ENCODE measurements at places on chromosomes 12 and 14.

GRCh38 chr12:49098035-49098451 is 3.4 kb upstream of the DHH start:
- DNase-seq = peak; percentile 65

DNA sequence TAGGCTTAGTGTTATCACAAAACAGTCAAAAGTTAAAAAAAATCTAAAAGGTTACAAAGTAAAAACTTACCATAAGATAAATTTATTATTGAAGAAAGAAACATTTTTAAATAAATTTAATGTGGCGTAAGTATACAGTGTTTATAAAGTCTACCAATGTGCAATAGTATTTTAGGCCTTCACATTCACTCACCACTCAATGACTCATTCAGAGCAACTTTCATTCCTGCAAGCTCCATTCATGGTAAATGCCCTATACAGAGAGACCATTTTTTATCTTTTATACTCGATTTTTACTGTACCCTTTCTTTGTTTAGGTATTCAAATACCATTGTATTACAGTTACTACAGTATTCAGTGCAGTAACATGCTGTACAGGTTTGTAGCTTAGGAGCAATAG is 124.5 kb downstream of the ANO4 start:
- DNase-seq = no peak

GRCh38 chr12:94636462-94637085 is 13.8 kb downstream of the TMCC3 start:
- DNase-seq = no peak

DNA sequence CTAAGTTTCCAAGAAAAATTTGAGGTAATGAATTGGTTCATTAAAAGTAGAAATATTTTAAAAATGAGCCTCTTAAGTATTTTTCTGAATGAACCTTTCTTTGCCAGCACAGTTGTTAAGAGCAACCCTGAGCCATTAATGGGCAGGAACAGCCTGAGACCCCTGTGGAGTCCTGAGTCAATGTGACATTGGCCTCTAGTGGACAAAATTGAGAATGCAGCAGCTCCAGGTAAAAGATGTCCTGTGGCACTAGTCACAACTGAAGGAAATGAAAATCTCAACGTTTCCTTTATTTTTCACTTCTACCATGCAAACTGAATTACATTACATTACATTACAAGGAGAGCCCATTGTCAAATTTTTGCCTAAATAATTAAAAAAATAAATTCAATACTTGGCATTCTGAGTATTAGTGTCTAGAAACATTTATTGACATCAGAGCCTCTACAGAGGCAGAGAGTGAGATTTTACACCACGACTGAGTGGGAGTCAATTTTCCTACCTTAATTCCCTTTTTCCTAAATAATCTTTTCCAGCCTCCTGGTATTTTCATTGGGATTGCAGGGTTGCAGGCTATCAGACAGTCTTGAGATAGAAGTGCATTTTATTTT is 135.7 kb downstream of the PPM1H start:
- DNase-seq = peak; percentile 81

DNA sequence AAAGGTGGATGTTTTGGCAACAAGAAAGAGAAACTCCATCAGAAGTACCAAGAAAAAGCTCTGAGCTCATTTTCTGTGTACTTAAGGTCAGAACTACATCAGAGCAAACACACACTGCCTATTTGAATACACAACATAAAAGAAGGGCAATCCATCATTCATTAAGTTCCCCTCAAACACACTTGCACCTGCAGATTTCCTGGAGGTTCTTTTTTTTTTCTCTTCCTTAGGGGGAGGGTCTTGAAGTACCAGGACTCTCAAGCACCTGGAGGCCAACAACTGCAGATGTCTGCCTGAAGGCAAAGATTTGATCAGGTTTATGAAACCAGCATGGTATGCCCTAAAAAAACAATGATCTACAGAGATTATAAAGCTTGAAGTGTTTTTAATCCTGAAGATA is 26.1 kb upstream of the PTHLH start:
- no peak for DNase-seq

GRCh38 chr12:3832738-3833137 is 40.5 kb downstream of the PARP11 start:
- DNase-seq = no peak

GRCh38 chr12:115943630-115944391 is 333.7 kb downstream of the MED13L start:
- DNase-seq = peak; percentile 34

- no peak for DNase-seq
Observed at GRCh38 chr12:25135531-25136154, 59.3 kb downstream of the DNAI7 start.

- no peak for DNase-seq
Observed at GRCh38 chr14:21334202-21334906, 49.5 kb downstream of the SUPT16H start.

DNA sequence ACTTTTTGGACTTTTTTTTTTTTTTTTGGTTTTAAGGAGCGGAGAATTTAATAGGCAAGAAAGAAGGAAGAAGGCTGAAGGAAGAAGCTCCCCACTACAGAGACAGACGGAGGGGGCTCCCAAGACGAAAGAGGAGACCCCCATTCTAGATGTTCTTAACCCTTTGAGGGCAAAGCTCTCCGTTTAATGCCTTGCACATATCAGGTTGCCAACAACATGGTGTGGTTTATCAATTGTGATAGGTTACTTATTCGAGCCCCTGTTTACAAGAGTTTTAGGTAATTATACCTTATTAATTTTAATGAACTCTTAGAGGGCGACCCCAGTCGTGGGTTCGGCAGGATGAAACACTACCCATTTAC is 1.2 kb upstream of the FBXO33 start:
- DNase-seq = no peak

DNA sequence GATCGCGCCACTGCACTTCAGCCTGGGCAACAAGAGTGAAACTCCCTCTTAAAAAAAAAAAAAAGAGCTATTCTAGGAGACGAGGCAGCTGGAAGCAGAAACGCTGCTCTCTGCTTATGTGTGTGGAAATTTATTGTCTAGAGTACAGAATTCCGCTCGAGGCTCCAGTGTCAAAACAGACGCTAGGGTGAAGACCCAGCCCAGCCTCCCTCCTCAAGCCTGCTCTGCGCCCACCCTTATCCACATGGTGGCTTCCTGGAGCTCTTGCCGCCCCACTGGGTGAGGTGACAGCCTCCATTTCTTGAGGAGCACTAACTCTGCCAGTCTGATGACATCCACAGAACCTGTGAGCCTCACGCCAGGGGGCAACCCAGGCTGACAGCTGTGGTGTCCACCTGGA is 49.5 kb upstream of the DLK1 start:
- DNase-seq = no peak

DNA sequence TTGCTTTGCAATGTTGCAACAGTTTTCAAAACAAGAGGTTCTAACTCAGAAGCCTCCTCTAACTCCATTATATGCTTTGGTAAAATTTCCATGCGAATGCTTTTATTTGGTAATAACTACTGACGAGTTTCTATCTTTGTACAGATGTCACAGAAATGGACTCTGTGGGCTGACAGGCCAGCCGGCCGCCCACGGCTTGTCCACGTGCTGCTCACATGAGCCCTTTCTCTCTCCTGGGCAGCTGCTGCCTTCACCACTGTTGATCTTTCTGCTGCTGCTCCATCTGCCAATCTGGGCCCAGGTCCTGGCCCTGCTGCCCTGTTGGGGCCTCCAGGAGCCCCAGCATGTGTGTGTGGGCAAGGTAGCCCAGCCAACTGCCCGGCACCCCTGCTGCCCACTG is 168.2 kb upstream of the TMEM132C start:
- no peak for DNase-seq

- DNase-seq = no peak
Observed at GRCh38 chr12:13005649-13006048, 5.6 kb upstream of the HEBP1 start.

GRCh38 chr12:120259418-120260202 is 5.9 kb downstream of the PXN start:
- peak; percentile 56 for DNase-seq

GRCh38 chr12:6314776-6315175 is 4.3 kb downstream of the PLEKHG6 start:
- no peak for DNase-seq

- no peak for DNase-seq
Observed at GRCh38 chr12:67689385-67689784, 40.8 kb downstream of the DYRK2 start.

- DNase-seq = no peak
Observed at GRCh38 chr14:91987192-91987591, 39.7 kb upstream of the FBLN5 start.

- DNase-seq = peak; percentile 58
Observed at GRCh38 chr14:85528080-85528896, 1.7 kb upstream of the FLRT2 start.

GRCh38 chr12:67797753-67798152 is 149.2 kb downstream of the DYRK2 start:
- DNase-seq = no peak

DNA sequence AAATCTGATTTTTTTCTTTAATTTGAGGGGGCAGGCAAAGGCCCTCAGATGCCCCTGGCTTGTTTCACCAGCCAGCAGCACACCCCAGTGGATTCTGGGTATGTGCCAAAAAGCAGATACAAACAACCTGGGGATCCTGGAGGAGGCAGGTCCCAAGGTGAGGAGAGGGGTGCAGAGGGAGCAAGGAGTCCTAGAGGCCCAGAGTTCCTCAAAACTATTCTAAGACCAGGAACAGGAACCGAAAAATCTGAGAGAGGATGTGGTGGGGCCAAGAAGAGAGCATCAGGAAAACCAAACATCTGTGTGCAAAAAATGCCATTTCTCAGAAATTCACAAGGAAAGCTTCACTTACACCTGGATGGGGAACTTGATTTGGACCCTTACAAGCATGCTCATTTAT is 8.2 kb downstream of the KCNA5 start:
- DNase-seq = no peak

GRCh38 chr12:111886662-111887545 is 44.9 kb downstream of the MAPKAPK5 start:
- no peak for DNase-seq

DNA sequence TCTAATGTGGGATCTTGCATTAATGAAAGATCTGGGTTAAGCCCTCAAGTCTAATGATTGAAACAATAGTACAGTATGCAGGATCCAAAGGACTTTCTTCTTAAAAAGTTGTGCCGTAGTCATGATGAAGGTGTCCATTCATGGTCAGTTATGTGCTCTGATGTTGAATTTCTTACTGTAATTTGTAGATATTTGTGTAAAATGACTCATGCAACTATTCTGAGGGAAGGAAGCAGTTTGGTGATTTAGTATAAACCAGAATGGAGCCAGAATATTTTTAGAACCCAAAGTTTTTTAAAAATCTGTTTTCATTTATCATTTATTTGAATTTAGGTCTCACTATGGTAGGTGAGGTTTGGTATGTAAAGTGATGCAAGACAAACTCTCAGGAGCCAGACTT is 151.2 kb downstream of the AKAP6 start:
- DNase-seq = peak; percentile 35

DNA sequence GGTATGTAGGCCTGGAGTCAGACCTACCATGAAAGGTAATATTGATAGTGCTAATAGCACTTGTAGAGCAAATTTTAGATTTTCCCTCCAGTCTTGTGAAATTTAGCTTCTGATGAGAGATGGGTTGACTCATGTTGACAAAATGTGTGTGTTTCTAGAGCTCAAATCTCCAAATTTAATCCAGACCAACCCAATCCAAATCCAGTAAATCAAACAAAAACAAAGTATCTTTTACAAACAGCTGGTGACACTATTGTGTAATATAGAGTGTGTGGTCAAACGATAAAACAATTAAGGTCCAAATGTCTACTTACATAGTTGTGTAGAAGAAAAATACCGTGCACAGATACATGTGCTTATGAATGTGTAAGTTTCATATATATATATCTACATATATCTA is 63.4 kb upstream of the KITLG start:
- DNase-seq = peak; percentile 45

DNA sequence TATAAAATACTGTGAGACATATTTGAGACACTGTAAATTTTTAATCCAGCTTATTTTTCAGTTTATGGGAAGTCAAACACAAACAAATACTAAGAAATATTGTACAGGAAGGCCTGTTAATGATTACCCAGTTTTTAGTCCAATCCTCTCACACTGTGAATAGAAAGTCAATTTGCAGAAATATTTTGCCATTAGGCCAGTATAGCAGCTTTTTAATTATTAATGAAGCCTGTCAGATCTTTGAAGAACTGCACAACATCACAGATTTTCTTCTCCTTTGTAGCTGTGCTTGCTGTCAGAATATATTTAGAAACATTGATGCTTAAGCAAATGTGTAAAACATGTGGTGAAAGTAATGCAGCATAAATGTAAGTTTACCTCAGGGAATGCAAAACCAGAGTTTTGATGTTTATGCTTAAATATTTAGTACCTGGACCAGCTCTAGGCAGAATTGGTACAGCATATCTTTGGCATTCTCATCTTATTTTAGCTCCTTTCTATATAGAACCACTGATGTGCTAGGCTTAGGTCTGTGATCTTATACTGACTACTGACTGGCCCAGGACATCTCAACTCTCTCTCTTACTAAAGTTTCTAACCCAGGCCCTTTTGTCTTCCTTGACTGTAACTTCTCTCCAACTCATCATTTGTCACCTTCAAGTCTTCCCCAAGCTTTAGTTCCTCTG is 230.8 kb upstream of the NAV3 start:
- no peak for DNase-seq

- no peak for DNase-seq
Observed at GRCh38 chr14:94087891-94088290, 6.8 kb downstream of the IFI27L1 start.

DNA sequence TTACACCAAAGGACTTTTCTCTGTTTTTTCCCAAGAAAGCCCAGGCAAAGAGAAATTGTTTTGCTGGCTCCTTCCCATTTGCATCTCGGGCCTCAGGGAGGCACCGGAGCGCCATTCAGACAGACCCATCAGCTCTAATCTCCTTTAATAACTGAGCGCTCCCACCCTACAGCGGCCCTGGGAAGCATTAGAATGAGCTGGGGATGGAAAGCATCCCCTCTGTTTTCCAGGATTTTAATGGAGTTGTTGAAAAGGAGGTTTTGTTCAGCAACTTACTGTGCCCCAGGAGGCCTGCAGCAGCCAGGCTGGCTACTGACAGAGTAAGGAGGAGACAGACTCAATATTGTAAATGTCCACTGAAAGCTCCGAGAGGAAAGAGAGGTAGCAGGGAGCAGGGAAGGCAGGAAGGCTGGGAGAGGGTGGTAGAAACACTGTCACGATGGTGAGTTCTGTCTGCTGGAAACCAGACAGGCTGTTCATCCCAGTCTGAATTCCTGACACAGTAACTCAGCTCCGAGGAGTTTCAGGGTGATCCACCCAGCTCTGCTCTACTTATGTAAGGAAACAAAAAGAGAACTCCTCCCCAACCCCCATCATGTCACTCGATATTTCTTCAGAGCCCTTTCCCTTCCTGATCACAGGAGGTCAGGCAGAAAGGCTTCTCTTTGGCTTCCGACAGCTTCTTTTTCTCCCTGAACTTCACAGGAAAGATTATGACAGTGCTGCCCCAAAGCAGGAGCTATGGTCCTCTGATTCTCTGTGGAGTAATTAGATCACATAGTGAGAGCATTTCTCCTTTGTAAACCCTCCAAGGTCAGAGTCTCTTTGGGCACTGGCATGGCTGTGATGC is 62.5 kb upstream of the TMEM132D start:
- DNase-seq = no peak

All from GM03348 (cell line).